ENCODE measurements at places on chromosomes 11 and 22. TPM values are rescaled to one million over a fixed set of nuclear protein-coding genes. Genes with fewer than 3 reads are reported as not detected.

The PARVG gene
- total RNA-seq, result 146 TPM

The ADSL gene
- total RNA-seq, result 62.9 TPM

The PATE2 gene
- total RNA-seq, result not detected

The SCO2 gene
- 5.6 TPM for total RNA-seq

DNA sequence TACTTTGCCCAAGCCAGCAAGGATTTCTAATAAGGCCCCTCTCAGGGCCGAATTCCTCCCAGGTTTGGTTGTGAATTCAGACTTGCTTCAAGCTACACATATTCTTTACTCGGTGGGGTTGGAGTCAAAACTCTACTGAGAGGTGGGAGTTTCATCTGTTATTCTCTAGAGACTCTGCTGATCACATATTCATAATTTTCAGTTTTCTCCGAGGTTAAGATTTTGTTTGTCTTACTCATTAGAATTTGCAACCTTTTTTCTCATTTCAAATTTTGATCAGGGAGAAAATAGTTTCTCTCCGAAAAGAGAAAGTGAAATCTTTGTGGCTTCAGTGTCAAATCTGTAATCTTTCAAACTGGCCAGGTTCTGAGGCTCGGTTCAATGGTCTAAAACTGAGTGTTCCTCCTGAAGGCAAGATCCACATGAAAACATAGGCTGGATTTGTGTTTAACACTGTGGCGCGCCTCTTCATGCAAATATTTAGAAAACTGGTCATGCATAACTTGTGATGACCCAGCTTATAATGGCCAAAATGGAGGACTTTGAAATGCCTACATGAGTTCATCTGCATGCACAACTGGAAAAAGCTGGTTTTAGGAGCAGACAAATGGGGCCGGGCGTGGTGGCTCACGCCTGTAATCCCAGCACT lies 21.5 kb upstream of the GSTP1 start:
- no peak for DNase-seq

DNA sequence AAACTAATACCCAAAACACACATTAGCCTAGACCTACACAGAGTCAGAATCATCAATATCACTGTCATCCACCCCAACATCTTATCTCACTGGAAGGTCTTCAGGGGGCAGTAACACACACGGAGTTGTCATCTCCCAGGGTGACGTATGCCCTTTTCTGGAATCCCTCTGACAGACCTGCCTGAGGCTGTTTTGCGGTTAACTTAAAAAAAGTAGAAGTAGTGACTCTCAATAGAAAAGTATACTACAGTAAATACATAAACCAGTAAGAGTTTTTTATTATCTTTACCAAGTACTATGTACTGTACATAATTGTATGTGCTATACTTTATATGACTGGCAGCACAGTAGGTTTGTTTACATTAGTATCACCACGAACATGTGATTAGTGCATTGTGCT lies 80.5 kb downstream of the PGR start:
- DNase-seq, result no peak

- DNase-seq, result no peak
These were observed 48.5 kb upstream of the VPREB1 start for GRCh38 chr22:22196018-22196533.

GRCh38 chr22:19876941-19877625 lies 22.4 kb upstream of the GNB1L start:
- peak; percentile 22 for DNase-seq

- DNase-seq, result no peak
These were observed 18.0 kb downstream of the TBC1D22A start for GRCh38 chr22:46780453-46780852.
